Activated naive CD4-positive, alpha-beta T cell treated with anti-CD3 and anti-CD28 coated beads, Interleukin-2, amount 10 ng/mL, durations not matched to agents 7 days and 5 days (primary cell): ENCODE measurements at places on chromosomes 3 and 15.

- DNase-seq: no peak
Measured at GRCh38 chr3:171974986-171975837, 64.2 kb upstream of the FNDC3B start.

- DNase-seq: no peak
Measured at GRCh38 chr3:127088511-127089351, 104.2 kb upstream of the PRR23E start.

DNA sequence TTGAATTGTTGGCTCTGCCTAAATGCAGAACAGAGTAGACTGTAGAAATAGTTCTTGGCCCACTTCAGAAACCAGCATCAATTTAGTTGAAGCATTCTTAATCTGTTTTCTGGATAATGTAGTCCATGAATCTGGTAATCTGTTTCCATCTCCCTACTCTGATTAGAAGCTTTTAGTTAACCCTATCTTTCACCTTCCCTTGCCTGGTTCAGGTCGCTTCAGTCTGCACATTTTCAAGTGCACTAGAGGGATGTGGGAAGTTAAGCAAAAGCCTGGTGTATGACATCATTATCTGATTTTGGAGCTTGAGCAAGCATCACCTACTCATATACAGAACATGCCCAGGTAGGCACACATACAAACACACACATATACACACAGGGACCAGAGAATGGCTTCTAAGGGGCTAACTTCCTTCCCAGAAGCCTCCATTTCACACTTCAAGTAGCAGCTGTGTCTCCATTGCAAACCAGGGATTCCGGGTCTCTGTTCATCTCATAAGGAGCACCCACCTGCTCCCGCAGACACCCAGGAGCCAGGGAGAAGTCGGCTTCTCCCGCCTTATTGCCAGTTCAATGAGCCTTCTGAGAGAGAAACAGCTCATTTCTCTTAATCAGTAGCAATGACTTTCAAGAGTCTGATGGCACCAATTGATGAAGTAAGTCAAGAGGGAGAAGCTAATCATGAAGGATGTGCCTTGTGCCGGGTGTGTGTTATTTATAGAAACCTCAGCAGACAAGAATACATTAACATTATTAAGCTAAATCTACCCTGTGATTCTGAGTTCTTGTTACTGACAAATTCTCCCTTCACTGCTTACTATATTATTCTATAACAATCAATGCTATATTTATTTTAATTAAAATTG is 347.9 kb upstream of the STAC start:
- DNase-seq: no peak

- DNase-seq: no peak
Measured at GRCh38 chr3:356952-357351, 160.4 kb downstream of the CHL1 start.

DNA sequence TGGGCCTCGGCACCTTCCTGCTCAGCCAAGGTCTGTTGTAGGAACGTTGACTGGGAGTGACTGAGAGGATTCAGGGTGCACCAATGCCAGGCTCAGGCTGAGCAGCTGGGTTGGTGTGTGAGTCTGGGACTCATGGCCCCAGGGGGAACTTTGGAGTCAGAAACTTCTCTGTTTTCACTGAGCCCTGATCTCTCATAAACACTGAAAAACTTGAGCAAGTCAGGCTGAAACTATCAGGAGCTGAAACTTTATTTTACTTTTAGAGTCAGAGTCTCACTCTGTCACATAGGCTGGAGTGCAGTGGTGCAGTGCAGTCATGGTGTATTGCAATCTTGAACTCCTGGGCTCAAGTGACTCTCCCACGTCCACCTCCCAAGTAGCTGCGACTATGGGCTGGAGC is 3.0 kb downstream of the TRAK1 start:
- DNase-seq: no peak

GRCh38 chr15:74221399-74222239 is 14.5 kb upstream of the CCDC33 start:
- DNase-seq: no peak

DNA sequence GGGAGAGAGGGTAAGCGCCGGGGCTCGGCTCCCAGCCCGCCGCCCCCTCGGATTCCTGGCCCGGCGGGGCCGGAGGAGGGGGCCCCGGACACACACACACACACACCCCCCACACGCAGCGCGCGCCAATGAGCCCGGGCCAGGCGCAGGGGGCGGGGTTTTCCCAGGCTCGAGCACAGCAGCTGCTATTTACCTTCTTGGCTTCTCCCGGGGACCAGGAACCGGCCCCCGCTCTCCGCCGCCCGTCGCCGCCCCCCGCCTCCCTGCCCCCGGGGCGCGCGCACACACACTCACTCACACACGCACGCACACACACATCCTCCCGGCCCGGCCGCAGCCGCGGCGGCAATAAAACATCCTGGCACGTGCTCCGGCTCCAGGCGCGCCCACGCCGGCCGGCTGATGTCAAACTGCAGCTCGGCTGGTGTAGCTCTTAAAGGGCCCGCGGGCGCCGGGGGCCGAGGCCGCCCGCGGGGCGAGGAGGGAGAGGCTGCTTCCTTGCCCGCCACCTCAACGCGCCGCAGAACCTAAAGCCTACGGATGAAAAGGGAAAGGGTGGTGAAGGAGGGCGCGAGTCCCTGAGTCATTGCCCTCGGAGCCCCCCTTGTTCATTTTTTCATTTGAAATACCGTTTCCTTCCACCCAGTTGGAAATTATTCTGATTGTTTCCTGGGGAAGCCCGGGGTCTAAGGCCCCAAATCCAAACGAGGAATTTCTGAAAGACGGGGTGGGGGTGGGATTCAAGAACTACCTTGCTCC is 1.0 kb upstream of the HES1 start:
- DNase-seq: peak; percentile 87

GRCh38 chr15:72948662-72949061 is 103.6 kb upstream of the NEO1 start:
- DNase-seq: no peak

- no peak for DNase-seq
Measured at GRCh38 chr15:66565141-66565641, 607 bp downstream of the LCTL start.

DNA sequence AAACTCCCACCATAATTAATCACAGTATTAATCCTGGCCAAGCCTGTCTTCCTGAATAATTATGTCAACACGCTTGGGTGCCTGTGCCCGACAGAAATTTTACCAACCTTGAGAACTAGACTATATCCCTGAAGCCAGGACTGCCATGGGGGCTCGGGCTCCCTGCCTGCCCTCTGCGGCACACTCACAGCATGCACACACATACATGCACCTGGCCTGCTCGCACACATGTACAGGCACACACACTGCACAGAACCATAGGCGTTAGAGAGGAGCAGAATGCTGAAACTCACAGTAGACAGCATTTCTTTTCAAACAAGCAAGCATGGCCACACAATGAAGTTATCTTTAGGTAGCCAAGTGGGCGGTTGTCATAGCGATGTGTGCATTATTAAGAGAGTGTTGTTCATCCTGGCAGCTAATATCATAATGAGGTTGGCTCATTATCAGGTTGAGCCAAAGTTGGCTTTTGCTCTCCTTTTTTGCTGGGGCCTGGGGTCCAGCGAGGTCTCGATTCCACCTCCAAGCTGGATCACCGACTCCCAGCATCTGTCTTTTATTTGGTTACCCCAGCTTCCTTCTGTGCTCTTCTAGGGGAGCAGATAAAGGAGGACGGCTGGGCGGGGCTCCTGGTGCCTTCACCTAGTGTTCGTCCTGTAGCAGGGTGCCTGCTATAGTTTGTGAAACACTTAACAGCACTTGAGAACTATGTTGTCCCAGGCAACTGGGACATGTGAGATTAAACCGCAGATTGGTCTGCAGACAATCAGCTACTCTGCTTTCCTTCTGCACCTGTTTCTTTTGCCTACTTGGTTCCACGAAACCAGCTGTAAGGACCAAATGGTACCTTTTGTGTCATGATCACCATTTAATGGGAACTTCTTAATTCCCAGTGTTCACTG is 91.4 kb downstream of the ZNF621 start:
- no peak for DNase-seq
